Neural crest cell (in vitro differentiated cells): ENCODE measurements at places on chromosomes 2 and 18.
A peak's percentile ranks its signal among the peaks of the same experiment; 100 is the strongest.

DNA sequence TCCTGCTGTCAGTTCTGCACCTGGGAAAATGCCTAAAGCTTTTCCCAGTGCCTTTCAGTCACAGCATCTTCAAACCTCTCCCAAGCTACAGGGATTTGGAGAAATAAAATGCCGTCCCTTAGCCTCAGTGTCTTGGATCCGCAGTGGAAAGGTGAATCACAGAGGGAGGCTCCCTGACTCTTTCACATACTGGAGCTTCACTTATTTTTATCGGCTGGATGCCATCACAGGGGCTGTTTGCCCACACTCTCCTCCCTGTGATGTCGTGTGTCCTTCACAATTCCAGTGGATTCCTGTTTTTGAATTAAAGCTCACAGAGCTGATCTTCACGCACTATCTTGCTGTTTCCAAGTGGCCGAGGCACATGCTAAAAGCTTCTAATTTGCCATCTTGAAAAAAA is 1303.1 kb upstream of the DDX18 start:
- no peak for DNase-seq

DNA sequence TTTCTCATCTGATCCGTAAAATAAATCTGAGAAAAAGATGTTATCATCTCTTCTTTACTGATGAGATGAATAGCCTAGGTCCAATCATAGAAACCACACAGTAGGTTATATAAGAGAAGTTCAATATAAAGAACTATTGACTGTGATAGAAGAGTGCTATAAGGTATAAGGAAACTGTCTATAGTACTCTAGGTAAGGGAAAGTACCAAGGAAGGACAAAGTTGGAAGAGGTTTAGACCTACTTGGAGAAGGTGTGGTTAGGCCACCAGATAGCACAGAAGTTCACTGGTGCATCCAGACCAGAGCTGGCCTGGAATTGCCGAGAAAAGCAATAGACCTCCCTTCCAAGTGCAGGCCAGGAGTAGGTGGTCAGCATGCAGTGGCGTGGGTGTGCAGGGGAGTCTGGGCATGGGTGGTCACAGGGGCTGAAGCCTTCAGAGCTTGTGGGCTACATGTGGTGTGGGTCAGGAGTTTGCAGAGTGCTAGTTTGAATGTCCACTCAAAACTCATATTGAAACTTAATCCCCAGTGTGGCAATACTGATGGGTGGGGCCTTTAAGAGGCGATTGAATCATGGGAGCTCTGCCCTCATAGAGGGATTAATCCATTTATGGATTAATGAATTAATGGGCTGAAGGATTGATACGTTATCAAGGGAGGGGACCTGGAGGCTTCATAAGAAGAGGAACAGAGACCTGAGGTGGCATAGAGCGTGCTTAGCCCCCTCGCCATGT is 86.3 kb downstream of the ALPK2 start:
- no peak for DNase-seq

GRCh38 chr2:95049961-95050360 is 24.5 kb downstream of the MAL start:
- no peak for DNase-seq

- DNase-seq, result no peak
These were observed 54.1 kb downstream of the ATP8B1 start for GRCh38 chr18:57748770-57749603.

- no peak for DNase-seq
These were observed 217.2 kb downstream of the ARL4C start for GRCh38 chr2:234279637-234280036.

DNA sequence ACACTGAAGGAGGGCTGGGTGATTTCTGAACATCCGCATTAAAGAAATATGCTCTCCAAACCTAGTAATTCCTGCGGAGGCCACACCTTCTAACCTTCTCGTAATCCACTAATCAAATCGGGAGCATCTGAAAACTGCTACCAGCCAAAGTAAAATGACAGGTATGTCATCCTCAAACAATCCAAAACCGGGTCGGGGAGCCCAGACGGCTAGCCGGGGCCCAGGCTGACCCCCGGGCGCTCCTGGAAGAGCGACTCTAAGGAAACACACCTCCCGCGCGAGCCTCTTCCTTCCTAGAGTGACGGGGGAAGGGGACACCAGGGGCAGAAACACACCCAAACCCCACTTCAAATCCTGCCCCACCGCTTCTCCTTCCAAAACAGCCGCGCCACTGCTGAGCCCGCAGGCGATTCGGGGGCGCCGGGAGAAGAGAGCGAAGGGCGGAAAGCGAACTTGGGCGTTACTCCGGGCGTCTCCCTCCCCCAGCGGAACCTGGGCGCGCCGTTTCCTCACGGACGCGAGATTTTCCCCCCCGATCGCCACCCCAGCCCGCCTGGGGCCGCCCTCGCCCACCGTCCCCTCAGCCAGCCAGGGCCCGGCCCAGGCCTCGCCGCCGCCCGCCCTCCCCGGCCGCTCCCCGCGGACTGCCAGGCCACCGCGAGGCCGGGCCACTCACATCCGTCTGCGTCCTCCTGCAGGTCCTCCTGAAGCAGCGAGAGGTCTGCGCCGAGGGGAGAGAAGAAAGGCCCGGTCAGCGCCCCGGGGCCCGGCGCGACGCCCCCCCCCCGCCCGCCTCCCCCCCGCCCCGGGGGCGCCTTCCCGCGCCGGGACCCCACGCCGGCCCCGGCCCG is 584 bp downstream of the PPP4R1 start:
- peak; percentile 56 for DNase-seq

DNA sequence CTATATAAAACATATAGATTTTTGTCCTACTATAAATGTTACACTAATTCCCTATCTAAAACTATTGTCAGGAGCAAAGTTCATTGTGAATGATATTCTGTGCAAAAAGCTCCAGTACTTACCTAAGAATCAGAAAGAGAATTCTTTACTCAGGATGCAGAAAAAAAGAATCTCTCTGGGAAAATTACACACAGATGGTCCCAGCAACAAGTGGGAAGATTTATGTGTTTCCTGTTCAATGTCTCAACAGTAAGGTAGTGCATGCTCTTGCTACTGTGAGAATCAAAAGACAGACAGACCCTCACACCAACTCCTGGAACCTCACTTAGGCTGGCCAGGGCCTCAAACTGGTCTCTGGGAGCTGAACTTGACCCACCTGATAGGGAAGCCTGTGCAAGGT is 11.2 kb upstream of the NAPG start:
- DNase-seq, result no peak

GRCh38 chr18:9947248-9947647 is 33.4 kb downstream of the VAPA start:
- no peak for DNase-seq

DNA sequence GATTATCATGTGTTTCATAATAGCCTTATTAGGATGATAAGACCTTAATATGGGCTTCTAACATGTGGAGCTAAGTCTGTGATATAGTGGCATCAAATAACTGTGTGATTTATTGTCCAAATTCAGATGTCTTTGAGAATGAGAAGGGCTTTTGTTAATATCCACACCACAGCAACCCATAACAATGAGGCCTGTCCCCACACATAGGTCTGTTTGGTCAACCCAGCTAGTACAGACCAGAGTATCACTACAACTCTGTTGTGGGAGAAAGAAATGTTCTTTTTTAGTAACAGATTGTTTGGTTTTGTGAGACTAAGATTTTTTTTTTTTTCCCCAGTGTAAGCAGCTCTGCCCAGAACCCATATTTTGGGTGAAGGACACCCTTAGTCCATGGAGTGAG is 439.2 kb downstream of the PIK3C3 start:
- DNase-seq, result no peak

GRCh38 chr2:219445220-219445640 is 10.6 kb downstream of the SPEG start:
- DNase-seq, result no peak

DNA sequence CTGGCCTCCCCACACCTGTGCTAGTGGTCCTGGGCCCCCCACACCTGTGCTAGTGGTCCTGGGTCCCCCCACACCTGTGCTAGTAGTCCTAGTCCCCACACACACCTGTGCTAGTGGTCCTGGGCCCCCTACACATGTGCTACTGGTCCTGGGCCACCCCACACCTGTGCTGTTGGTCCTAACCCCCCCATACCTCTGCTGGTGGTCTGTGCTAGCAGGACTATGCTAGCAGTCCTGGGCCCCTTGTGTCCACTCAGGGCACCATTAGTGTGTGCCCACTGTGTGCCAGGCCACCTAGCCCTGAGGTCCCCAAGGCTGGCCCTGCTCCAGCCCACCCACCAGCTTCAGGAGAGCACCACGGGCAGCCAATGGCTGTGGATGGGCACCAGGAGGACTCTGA is 558.2 kb upstream of the SALL3 start:
- DNase-seq, result no peak

DNA sequence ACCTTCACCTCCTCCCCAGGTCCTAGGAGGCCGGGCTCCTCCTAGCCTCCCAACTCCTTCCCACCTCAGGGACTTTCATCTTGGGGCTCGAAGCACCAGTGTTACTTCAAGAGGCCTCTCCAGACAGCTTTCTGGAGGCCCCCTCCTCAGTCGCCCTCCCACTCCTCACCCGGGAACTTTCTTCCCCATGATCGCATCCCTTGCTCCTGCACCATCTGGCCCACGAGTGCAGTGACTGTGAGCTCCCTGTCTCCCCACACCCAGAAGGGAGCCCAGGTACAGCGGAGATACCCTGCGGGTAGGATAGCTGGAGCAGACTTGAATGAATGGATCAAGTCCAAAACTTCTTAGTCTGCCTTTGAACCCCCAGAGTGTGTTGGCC is 6.1 kb downstream of the ERFE start:
- DNase-seq, result no peak

GRCh38 chr2:206084439-206084869 is 1.5 kb downstream of the INO80D start:
- peak; percentile 35 for DNase-seq

GRCh38 chr2:140122001-140122400 is 1341.8 kb upstream of the NXPH2 start:
- no peak for DNase-seq

GRCh38 chr2:203673933-203674332 is 32.5 kb upstream of the CD28 start:
- no peak for DNase-seq

DNA sequence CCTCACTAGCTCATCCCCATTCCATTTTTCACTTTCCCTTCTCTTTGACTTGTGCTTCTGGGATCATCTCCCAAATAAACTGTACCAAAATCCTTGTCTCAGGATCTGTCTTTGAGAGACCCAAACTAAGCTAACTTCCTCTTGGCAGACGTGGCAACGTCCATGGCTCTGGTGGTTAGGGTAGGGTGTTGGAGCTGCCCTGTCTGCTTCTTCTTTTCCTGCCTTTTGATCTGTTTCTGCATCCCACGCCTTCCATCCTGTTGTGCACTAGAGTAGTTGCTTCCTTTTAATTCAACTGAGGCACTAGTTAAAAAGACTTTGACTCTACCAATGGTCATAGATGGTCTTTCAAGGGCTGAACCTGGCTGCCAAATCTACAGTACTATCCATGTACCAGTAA is 5.5 kb upstream of the MAP4K4 start:
- no peak for DNase-seq

- no peak for DNase-seq
These were observed 145.6 kb downstream of the AGAP1 start for GRCh38 chr2:235639428-235639773.

GRCh38 chr18:3773303-3773702 is 323.3 kb downstream of the TGIF1 start:
- no peak for DNase-seq

DNA sequence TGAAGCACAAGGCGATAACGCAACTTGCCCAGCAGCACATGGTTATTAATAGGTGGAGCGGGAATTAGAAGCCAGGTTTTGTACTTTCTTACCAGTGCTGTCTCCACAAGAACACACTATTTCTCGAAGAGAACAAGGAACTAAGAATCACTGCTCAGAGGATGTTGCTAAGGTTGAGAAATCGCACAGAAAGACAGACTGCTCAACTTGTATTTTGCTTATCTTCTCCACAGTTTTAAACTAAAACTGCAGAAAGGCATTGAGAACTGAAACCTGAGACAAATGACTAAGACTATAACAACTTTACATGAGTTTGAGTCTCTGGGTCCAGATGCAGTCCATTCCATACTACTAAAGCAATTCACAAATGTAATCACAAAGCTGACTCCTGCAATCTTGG is 6.2 kb downstream of the PRKD3 start:
- DNase-seq, result no peak

GRCh38 chr18:70659036-70659925 is 370.4 kb downstream of the SOCS6 start:
- DNase-seq, result no peak

- DNase-seq, result no peak
These were observed 12.3 kb downstream of the ZEB2 start for GRCh38 chr2:144507441-144508171.

GRCh38 chr2:110979471-110980338 is 141.0 kb upstream of the BCL2L11 start:
- no peak for DNase-seq

GRCh38 chr2:16785149-16785548 is 119.5 kb upstream of the CYRIA start:
- no peak for DNase-seq

GRCh38 chr2:220228310-220229006 is 601.0 kb downstream of the SLC4A3 start:
- no peak for DNase-seq

GRCh38 chr2:67320861-67321587 is 76.1 kb upstream of the ETAA1 start:
- DNase-seq, result no peak

- no peak for DNase-seq
These were observed 78.2 kb downstream of the TNP1 start for GRCh38 chr2:216781709-216782108.

DNA sequence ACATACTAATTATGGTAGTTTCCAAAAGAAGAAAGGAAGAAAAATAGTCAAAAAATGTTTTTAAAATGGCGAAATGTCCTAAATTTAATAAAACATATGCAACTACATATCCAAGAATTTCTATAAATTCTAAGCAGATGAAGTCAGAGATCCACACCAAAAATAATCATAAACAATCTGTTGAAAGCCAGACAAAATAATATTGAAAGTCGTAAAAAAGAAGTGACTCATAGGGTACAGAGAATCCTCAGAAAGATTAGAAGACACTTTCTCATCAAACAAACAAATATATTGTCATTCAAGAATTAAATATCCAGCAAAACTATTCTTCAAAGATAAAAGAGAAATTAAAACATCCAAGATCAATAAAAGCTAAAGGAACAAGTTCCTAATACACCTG is 281.4 kb upstream of the ZNF804A start:
- DNase-seq, result no peak

DNA sequence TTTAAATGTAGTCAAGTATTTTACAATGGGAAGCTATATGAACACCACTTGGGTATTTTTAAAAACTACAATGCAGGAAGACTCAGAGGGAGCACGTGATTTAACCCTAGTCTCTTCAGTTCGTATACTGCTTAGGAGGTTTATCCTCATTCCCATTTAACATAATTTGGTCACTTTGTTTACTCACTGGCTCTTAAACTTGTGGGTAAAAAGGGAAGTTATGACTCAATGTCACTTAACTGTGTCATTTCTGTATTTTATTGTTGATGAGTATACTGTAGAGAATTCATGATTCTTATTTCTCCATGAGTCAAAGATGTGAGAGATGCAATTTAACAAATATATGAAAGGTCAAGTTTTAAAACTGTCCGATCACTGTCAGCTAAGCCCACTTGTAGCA is 48.2 kb downstream of the SLC66A3 start:
- DNase-seq, result no peak

- DNase-seq, result no peak
These were observed 29.6 kb downstream of the M1AP start for GRCh38 chr2:74618410-74619083.

GRCh38 chr2:16014041-16014787 is 73.9 kb downstream of the MYCN start:
- DNase-seq, result no peak

GRCh38 chr2:59339121-59339836 is 1098.2 kb upstream of the FANCL start:
- DNase-seq, result no peak
